Left forelimb (tissue), 1 donor: ENCODE measurements at places on chromosomes 12 and 14.

- no peak for DNase-seq
These were observed 31.2 kb downstream of the TMCC3 start for GRCh38 chr12:94618995-94619695.

GRCh38 chr14:95515080-95515489 is 1.4 kb downstream of the SYNE3 start:
- peak; percentile 83 for DNase-seq

DNA sequence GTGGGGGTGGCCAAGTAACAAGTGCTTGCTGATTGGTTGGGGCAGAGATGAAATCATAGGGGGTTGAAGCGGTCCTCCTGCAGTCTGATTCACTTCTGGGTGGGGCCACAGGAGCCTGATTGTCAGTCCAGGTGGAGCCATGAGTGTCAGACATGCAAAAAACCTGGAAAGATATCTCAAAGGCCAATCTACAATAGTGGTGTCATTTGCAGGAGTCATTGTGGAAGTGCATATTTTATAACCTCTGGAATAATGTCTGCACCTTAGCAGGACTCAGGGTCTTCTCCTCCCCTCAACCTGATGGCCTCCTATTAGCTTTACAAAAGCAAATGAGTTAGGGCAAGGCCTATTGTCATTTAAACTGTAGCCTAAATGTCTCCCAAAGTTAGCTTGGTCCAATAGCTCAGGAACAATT is 241.4 kb downstream of the NUAK1 start:
- no peak for DNase-seq

DNA sequence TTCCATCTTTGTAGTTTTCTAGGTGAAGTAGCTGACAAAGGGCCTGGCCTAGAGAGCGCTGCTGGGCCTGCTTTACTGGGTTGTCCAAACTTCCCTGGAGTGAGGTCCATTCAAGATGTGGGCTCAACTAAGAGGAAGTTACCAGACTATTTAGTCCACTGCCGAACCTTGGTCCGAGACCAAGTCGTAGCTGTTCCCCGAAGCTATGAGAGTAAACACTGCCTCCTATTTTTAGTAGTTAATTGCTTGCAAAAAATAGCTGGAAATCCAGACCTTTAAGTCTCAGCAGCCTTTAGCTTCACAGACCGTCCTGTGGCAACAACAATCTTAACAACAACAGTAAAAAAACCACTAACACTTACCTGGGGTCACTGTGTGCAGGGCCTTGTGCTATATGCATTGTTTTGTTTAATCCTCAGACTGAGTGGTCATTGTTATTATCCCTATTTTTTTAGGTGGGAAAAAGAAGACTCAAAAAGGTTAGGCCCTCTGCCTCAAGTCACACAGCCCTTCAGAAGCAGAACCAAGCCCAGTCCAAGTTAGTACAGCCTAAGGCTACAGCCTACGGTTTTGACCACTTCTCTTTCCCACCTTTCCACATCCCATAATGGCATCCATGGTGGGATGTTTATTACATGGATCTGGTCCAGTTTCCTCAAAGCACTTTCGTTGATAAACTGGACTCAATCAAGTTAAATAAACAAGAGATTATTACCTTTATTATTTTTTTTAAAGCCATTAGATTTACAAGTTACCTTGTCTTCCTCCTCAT is 30.6 kb downstream of the SOCS2 start:
- no peak for DNase-seq

- DNase-seq = no peak
These were observed 146.7 kb downstream of the DYRK2 start for GRCh38 chr12:67795236-67795635.

GRCh38 chr12:49543221-49543913 is 4.5 kb downstream of the KCNH3 start:
- no peak for DNase-seq

DNA sequence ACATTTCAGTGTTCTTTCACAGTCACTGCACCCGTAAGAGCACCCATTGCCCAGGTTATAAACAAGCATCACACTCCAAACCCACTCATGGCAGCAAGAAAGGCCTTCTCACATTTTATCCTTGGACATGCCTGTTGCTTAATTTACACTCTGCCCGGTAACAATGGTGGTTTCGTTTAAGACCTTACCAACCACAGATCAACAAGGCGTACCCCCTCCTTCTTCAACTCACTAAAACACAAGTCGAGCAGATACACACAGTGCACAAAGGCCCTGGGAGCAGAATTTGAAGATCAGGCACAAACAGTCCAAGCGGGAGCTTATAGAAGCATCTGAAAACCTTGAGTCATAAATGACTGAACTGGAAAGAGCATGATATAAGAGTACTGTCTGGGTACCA is 98.1 kb downstream of the GALC start:
- DNase-seq = no peak

DNA sequence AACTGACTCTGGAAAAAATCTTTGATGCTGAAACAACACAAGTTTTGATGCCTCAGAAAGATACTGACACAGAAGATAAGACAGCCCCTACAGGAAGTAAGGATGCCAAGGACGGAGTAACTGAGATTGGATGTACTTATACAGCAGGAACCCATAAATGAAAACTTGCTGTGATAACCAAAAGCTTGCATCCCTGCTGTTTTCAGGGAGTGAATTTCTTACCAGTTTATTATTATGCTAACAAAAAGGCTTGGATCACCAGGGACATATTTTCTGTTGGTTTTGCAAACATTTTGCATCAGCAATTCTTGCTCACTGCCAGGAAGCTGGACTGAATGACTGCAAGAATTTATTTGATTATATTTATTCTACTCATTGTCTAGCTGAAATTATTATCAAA is 197.7 kb downstream of the NAV3 start:
- no peak for DNase-seq
